ENCODE measurements at places on chromosomes 1 and 21. TPM values are rescaled to one million over a fixed set of nuclear protein-coding genes. Genes with fewer than 3 reads are reported as not detected.

CHIA gene
- total RNA-seq, result not detected

PLEKHA6 gene
- total RNA-seq, result 3.0 TPM

AMY2B gene
- 3.0 TPM for total RNA-seq

DNA sequence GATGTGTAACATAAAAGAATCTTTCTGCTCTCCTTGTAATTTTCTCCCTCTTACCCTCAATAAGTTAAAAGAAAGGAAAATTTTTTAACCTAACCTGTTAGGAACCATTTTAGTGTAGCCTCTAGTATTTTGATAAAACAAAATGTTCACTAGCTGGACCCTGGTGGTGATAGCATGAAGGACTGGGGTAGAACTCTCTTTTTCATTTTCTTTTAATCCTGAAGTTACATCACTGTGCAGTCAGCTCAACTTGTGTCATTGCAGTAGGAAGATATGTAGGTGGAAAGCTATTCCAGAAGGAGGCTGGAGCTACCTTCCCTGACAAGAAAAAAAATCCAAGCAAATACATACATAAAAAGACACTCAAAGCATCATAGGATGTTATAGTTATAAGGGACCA is 39.3 kb downstream of the NFIA start:
- no peak for DNase-seq

DNA sequence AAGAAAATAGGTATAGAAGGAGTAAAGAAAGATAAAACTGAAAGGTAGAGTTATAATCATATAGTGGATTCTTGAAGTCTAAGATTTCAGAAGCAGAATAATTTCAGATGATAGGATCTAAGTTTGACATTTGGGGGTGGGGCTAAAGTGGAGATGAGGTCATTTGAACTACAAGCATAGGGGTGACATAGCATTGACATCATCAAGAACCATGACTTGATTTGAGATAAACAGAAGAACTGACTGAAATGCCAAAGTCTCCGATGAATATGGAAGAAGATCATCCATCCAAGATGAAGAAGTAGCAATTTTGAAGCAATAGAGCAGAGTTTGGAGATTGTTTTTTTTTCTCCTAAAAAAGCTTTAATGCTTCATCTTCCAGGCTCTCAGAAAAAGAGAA is 122.3 kb downstream of the MACF1 start:
- no peak for DNase-seq

- DNase-seq, result no peak
Observed at GRCh38 chr1:72662918-72663317, 380.6 kb upstream of the NEGR1 start.

GRCh38 chr1:201703621-201704438 is 125.1 kb upstream of the IPO9 start:
- peak; percentile 93 for DNase-seq

DNA sequence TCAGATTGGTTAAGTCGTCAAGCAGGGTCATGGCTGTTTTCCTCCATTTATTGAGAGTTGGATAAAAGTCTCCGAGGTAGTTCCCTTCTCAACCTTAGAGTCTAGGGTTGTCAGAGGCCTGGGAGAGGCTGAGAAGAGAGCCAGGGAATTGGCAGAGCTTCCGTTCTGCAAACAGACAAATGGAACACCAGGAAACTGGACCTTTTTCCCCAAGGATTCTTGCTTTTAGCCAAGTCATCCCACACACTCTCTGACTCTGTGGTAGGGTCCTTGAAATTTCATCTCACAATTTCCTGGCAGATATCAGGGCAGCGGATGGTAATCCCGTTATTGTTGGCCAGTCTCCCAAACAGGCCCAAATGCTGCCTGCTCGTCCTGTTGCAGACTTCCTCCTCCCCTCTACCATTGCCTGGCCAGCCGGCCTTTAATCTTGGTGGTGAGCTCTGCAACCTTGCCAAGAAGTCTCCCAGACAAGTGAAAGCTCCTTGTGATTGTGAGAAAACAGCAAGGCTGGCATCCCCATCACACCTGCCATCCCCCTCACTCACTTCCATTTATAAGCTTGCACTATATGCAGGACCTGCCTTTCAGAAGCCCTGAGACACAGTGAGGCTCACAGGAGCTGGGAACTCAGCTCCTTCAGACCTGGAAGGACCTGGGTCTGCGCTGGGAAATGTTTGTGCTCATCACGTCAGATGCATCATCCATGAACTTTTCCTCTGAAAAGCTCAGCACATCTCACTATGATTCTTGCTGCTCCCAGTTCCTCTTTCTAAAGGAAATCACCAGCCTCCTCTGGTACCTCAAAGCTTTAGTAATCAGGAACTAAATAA is 13.7 kb upstream of the SRP9 start:
- DNase-seq, result no peak

DNA sequence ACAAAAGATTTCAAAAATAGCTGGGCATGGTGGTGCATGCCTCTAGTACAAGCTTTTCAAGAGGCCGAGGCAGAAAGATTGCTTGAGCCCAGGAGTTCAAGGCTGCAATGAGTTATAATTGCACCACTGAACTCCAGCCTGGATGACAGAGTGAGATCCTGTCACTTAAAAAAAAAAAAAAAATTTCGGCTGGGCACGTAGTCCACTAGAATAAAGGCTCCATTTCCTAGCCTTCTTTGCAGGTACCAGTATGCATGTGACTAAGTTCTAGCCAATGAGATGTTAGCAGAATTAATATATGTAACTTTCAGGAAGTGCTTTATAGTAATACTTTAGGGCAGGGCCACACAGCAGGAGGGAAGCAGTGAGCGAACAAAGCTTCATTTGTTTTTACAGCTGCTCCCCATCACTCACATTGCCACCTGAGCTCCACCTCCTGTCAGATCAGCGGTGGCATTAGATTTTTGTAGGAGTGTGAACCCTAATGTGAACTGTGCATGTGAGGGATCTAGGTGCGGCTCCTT is 28.8 kb upstream of the SYDE2 start:
- no peak for DNase-seq

DNA sequence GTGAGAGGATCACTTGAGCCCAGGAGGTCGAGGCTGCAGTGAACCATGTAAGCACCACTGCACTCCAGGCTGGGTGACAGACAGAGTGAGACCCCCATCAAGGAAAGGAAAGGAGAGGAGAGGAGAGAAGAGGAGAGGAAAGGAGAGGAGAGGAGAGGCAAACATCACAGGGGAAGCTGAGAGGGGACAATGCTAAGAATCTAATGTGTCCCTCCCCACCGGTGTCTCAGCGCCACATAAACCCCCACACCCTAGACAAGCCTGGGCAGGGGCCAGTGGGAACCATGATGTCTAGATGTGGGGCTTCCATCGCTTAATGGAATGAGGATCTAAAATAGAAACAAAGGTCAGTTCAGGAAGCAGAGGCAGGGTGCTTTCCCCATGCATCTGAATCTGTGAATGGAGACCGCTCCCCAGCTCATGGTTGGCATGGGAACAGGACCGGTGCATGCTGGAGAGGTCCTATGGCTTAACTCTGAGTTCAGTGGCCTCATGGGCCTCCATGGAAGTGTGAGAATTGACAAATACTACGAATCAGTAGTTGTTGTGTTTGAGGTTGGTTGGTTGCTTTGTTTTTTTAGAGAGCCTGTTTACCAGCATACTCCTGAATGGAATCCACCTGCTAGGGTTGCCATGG is 16.3 kb upstream of the LAPTM5 start:
- no peak for DNase-seq

DNA sequence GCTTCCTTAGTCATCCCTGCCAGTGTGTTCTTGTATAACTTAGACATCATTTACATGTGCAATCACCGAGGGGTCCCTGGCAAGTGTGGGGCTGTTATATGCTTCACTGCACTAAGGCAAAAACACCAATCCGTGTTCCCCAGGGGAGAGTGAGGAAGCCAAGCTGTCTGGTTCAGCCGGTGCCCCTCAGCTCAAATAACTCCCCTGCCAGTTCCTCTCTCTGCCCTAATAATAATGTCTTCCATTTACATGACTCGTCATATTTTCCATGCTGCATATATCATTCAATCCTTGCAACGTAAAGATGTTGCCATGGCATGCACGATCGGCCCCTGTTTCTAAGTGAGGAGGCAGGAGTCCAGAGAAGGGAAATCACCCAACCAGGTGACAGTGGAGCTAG is 24.4 kb upstream of the NDC1 start:
- DNase-seq, result no peak

- DNase-seq, result peak; percentile 70
Observed at GRCh38 chr1:91645031-91645430, 144.4 kb downstream of the CDC7 start.

- DNase-seq, result no peak
Observed at GRCh38 chr1:61007534-61008364, 74.6 kb upstream of the NFIA start.
